ENCODE measurements at places on chromosomes 1 and 21.

- DNase-seq = no peak
Measured at GRCh38 chr1:11354893-11355553, 82.0 kb downstream of the UBIAD1 start.

DNA sequence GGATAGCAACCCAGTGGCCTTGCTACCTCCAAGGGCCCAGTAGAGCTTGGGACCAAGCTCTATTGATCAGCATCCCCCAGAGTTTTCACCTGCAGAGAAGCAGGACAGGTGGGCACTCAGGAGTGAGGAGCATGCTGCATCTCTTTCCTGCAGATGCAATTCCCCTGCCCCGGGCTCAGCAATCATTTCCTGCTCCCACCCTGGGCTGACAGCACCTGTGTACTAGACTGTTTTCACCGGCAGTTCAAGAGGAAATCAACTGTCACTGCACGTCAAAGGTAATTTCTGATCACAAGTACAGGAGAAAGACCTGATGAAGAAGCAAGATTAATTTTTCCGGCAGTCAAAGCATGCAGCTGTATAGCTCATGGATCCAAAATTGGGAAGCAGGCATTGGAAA is 8.8 kb upstream of the NT5C1A start:
- DNase-seq = no peak

GRCh38 chr1:94022471-94023189 is 98.3 kb downstream of the ABCA4 start:
- peak; percentile 89 for DNase-seq

DNA sequence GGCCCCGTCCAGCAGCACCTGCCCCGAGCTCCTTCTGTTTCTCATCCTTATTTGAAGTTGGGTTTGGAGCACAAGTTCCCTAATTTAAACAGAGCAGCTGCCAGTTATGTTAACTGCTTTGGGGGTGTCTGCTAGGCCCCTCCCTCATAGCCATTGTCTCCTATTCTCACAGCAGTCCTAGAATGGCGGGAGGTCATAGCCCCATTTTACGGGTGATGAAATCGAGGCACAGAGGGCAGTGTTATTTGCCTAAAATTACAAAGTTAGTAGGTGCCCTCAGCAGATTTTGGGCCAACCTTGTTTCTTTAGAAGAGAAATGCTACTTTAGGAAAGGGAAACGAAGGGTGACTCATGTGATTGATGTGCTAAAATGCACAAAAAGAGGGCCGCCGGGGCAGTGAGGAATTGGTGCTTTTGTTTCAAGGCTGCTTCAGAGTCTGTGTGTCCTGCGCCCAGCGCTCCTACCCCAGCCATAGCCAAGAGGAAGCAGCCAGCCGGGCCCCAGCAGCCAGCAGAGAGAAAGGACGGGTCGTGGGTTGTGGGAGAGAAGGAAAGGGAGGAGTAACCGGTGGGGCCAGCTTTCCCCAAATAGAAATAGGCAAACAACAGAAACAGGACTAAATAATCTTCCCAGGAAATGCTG is 13.0 kb downstream of the VANGL1 start:
- no peak for DNase-seq

DNA sequence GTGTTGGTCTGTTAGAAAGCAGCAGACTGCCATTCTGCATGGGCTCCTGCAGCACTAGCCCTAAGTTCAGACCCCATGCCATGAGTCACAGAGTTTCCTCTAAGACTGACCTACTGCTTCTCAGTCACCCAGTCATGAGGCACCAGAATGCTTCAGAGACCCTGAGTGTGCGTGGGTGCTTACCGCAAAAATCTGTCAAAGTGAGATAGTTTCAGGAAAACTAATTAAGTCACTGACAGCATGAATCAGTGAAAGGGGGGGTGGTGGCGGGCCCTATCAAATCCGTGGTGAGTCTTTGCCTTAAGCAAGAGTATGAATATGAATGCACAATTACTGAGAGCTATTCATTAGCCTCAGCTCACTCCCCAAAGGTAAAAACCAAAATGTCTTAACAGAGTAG is 98.1 kb downstream of the KCTD3 start:
- DNase-seq = peak; percentile 23

- DNase-seq = no peak
Measured at GRCh38 chr1:243849421-243850201, 432 bp downstream of the AKT3 start.

GRCh38 chr1:200296091-200296661 is 113.7 kb downstream of the ZNF281 start:
- DNase-seq = no peak

GRCh38 chr1:37317870-37318467 is 156.4 kb upstream of the ZC3H12A start:
- no peak for DNase-seq

DNA sequence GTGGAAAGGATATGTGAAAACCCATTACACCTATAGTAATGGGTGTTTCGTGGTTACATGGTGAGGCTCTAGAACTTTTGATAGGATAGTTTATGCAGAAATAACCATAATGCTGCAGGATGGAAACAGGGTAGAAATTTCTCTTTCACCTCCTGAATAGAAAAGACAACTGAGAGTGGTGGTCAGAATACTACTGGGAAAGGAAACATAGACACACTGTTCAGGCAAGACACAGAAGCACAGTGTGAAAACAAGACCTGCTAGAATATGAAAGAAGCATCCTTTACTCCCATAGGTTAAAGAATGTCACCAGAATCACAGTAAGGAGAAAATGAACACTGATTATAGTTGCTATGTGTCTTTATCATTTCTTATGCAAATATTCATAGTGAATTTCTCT is 496.6 kb downstream of the DPYD start:
- no peak for DNase-seq

DNA sequence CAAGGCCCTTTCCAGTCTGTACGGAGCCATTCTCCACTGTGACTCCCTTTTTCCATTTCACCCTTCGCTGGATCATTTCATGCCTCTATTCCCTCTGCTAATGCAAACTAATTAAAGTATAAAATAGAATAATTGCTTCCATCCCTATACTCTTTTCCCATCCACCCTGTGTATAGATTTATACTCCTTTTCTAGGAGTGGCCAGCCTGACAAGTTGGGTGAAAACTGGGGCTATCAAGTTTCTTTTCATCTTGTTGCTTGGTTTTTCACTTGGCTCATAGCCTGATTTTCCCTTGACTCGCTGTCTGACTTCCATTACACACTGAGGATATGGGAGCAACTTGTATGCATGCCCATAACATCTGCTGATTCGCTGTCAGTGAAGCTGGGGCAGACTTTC is 107.0 kb downstream of the PLXNA2 start:
- no peak for DNase-seq

- DNase-seq = no peak
Measured at GRCh38 chr1:98749152-98749756, 87.7 kb downstream of the SNX7 start.

DNA sequence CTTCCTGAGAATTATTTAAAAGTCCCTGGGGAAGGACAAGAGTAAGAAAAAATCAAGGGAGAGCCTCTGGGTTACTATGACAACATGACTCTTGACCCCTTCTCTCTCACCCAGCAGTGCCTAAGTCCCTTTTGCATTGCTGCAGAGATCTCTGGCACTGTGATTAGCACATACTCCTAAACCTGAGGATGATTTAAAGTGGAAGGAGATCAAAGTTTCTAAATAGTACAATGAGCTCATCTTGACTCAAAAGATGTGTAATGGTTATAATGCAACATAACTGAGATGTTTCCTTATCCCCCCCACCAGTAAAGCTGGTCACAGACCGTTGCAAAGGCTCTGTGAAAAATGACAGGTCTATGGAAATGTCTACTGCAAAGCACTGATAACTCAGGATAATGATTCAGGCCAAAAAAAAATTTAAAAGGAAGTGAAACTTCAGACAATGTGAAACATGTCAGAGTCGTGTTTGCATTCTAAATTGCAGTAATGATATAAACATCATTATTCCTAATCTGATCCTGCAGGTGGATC is 519.2 kb downstream of the KIF26B start:
- peak; percentile 13 for DNase-seq

DNA sequence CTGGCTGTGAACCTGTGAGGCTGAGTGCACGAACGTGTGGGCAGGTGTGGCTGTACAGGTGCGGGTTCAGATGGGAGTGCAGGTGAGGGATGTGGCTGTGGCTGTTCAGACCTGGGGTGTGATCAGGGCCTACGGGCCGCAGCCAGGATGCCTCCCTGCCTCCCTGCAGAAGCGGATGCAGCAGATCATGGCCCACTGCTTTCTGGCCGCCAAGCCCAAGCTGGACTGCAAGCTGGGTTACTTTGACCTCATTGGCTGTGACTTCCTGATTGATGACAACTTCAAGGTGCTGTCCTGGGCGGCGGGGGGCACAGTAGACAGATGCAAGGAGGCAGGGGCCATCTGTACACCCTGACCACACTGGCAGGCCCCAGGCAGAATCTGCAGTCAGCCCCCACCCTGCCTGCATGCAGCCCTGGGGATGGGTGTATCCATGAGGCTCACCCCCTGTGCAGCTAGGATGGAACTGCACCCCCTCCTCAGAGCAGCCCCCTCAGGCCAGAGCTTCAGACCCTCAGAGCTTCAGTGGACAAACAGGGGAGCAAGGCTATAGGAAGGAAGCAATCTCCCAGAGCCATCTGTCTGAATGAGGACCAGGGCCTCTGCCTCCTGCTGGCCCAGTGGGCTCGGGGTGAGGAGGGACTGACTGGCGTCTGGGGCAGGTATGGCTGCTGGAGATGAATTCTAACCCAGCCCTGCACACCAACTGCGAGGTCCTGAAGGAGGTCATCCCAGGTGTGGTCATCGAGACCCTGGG is 9.8 kb downstream of the TNFRSF18 start:
- DNase-seq = no peak

GRCh38 chr21:39184050-39184980 is 1.1 kb upstream of the PSMG1 start:
- no peak for DNase-seq

DNA sequence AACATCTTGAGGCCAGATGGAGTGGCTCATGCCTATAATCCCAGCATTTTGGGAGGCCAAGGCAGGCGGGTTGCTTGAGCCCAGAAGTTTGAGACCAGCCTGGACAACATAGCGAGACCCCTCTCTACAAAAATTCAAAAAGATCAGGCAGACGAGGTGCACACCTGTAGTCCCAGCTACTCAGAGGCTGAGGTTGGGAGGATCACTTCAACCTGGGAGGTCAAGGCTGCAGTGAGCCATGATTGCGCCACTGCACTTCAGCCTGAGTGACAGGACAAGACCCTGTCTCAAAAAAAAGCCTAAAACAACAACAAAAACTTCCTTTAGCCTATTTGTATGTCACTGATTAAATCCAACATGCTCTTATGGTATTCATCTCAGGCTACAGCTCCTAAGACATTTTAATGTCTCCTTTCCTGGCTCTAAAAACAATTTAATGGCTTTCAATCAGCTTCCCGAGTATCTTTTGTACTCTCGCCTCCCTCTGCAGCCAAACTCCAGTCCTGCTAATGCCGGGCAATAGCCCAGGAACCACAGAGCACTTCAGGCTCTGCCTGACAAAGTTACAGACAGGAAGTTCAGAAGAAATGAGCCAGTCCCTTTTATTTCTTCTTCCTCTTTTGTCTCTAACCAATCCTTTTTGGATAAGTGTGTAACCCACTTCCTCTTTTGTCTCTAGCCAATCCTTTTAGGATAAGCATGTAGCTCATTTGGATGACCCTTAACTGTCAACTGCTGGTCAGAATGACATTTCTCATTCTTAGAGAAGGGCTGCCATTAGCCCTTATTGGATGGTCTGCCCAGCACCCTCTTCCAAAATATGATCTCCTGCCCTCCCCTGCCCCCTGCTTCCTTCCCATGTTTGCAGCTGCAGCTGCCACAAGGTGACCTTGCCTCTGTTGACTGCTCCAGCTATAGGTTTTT is 6.6 kb upstream of the DOP1B start:
- no peak for DNase-seq
